ENCODE measurements at places on chromosomes 2 and 18.

DNA sequence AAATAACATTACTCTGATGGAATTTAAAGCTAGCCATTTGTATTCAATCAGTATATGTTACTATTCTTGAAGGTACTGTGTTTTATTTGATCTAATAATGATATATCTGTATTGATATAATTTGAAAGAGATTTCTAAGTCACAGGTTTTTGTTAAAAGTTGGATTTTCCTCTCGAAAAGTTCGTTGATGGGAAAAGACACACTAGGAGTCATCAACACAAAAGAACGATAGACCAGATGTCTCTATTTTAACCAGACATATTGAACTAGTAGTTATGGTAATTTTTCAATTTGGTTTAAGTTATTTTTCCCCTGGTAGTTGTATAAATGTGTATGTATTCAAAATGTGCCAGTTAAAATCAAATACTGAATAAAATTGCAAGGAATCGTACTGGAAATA lies 2.5 kb downstream of the ASXL3 start:
- DNase-seq: no peak

- no peak for DNase-seq
Measured at GRCh38 chr2:103616891-103617290, 855.1 kb downstream of the TMEM182 start.

- no peak for DNase-seq
Measured at GRCh38 chr18:24659827-24660720, 199.6 kb downstream of the HRH4 start.

DNA sequence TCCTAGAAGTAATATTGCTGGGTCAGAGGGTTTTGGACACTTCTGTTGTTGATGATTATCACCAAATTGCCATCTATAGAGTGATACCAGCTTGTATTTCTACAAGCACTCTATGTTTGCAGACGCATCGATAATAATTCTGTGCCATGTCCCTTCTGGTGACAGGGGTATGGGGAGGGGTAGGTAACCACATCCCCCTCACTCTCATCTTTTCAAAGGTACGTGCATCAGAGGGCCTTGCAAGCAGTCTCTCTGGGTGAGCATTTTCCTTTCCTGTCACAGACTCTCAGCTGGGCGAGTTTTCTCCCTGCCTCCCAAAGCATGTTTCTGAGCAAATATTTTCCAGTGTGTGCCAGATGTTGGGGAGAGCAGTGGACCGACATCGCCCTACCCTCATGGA lies 98.0 kb downstream of the SMAD7 start:
- DNase-seq: no peak

- no peak for DNase-seq
Measured at GRCh38 chr2:47483191-47483590, 80.2 kb downstream of the MSH2 start.

DNA sequence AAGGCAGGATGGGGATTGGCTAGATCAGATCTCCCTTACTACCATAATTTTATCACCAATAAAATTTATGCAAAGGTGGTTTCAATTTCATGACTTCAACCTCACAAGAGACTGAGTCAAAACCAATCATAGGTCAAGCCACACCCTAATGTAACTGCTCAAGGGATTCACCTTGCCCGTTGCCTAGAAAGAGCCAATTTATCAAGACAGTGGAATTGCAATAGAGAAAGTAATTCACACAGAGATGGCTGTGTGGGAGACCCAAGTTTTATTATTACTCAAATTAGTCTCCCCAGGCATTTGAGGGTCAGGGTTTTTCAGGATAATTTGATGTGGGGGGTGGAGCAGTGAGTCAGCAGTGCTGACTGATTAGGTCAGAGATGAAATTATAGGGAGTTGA lies 340.6 kb downstream of the RND3 start:
- DNase-seq: no peak

DNA sequence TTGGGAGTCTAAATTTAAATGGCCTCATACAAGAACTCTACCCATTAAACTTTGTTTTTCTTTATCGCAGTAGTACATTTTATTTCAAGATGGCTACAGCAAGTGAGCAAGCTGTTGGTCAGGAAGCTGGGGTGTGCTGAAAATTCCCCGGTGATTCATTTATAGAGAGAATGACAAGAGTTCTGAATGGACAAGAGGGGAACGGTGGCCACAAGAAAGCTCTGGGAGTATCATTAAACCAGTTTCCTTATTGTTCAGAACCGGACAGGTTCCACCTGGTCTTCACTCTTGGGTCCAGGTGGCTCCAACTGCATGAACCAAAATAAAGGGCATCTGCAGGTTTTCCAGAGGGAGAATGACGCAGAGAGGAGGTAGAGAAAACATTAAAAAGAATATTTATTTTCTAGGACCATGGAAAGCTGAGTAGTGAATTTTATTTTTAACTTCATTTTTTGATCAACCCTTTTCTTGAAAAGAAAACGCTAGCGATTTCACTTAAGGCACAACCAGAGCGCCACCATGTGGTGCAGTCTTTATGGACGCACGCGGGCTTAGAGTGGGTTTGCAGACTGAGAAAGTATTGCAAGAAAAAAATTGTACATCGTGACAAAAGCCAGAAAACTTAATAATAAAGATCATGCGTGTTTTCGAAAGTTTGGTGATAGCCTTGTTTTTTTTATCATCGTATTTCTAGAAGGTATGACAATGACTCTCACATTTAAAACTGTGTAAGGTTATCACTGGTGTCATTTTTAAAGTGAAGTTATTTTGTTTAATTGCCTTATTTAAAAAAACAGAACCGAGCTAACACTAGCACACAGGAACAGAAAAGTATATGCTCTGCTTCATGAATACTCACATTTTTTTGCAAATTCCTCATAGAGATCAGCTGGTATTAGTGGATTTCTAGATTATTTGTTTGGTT lies 97.9 kb upstream of the NOL4 start:
- DNase-seq: no peak

- no peak for DNase-seq
Measured at GRCh38 chr18:33505798-33506197, 65.3 kb upstream of the CCDC178 start.

GRCh38 chr2:29235411-29235810 lies 120.2 kb downstream of the CLIP4 start:
- DNase-seq: no peak

GRCh38 chr2:203673933-203674332 lies 32.5 kb upstream of the CD28 start:
- no peak for DNase-seq

DNA sequence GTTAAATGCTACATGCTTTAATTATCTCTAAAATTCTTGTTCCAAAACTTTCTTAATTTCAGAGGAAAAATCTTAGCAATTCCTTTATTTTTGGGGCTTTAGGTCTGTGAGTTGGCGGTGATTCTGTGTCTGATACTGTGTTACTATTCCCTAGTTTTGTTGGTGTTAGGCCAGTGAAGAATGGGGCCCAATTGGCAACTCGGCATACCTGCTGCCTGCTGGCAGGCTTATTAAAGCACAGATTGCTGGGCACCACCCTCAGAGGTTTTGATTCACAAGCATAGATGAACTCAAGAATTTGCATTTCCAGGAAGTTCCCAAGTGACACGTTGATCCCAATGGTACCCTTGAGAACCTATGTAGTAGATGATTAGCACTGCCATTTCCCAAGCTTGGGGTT lies 101.6 kb downstream of the OSBPL6 start:
- no peak for DNase-seq

DNA sequence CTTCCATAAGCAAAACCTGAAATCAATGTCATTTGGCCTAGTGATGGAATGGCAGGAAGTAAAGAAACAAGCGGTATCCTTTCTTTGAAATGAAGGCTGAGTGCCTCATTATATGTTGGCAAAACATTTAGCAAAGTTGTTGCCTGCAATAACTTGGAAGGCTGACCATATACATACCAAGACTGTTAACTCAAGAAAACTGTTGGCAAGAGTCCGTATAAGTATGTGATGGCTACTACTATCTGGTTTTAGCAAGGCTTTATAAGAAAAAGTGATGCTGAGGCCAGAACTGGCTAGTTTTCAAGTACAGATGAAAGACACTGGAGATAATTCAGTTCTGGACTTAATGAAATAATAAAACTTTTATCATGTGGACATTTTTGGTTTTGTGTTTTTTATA lies 356.2 kb downstream of the ZNF521 start:
- no peak for DNase-seq

DNA sequence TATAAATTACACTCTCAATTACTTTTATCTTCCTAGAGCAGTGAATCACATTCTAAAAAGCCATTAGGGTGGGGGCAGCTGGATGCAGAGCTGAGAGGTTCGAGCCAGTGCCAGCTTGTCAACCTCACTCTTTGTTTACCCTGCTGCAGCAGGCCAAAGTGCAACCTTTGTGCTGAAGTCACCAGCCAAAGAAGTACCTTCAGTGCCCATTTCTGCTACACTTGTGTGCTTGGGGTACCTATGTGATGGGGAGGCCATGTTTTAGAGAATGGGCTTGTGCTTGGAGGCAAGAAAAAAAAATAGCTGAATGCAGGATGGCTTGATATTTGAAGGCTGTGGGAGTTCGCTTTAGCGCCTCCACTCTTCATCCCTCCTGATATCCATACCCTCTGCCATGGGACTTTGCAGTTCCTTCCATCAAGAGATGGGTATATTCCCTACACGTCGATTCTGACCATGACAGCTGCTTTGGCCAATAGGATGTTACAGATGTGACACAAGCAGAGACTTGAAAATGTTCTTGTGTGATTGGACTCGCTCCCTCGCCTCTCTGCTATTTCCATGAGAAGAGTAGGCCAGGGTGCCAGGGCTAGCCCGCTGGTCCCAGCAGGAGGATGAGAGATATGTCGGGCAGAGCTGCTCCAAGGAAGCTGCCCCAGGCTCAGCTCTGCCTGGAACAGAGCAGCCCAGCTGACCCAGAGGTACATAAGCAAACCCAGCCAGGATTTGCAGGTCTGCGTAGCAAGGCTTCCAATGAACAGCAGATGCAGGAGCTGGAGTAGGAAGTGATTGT lies 12.7 kb upstream of the FZD5 start:
- no peak for DNase-seq

- no peak for DNase-seq
Measured at GRCh38 chr2:226295681-226296080, 503.9 kb downstream of the IRS1 start.

- DNase-seq: no peak
Measured at GRCh38 chr2:133967326-133967725, 286.5 kb upstream of the MGAT5 start.

GRCh38 chr2:101305492-101306078 lies 2.9 kb downstream of the RNF149 start:
- DNase-seq: no peak

- DNase-seq: no peak
Measured at GRCh38 chr2:178482437-178482836, 2.2 kb downstream of the PLEKHA3 start.

DNA sequence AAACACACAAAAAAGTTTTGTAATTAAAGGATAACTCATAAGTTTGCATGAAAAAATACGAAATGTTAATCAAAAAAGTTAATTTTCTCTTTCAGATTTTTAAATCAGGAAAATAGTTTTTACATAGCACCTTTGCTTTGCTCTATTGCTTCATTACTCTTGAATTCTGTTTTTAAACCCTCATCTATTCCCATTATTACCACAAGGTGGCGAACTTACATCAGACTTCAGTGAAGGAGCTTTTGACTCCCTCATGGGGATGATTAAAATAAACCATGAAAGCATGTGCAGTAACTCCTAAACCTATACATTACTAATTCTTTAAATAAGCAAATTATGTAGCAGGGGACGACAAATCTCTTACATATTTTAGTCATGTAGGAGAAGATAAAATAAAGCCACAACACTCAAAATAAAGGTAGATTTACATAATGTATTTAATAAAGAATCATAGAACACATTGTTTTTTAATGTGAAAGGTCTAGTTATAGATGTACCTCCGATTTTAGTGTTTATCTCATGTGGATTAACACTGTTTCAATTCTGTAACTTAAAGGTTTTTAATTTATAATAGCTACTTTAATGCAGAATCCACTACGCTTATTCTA lies 105.2 kb downstream of the NETO1 start:
- DNase-seq: no peak

DNA sequence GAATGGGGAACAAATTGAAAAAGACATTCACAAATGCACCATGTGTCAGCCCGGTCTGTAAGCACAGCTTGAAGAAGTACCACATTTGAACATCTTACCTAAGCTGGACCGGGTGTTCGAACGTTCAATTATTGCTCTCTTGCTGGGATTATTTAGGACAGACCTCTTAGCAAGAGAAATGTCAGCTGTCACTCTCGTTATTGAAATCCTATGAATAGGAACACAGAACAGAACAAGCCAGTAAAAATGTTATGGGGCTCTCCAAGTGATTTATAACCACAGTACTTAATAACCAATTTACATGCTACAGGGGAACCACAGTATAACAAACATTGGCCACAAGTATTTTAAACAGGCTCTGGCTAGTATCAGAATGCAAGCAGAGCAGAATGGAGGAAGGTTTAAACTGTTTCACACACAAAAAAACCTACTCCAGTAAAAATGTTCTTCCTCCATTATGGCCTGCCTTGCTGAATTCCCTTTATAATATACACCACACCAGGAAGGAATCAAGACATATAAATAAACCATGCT lies 32.5 kb upstream of the ARL5A start:
- DNase-seq: no peak

GRCh38 chr18:62080172-62080900 lies 106.5 kb downstream of the PIGN start:
- DNase-seq: no peak

GRCh38 chr18:76805221-76805620 lies 17.1 kb upstream of the ZNF236 start:
- DNase-seq: no peak

GRCh38 chr2:127355407-127356008 lies 32.3 kb downstream of the MAP3K2 start:
- peak; percentile 25 for DNase-seq

GRCh38 chr2:240631548-240632305 lies 6.4 kb downstream of the GPR35 start:
- DNase-seq: no peak

GRCh38 chr2:165868211-165868610 lies 74.2 kb upstream of the GALNT3 start:
- DNase-seq: no peak

DNA sequence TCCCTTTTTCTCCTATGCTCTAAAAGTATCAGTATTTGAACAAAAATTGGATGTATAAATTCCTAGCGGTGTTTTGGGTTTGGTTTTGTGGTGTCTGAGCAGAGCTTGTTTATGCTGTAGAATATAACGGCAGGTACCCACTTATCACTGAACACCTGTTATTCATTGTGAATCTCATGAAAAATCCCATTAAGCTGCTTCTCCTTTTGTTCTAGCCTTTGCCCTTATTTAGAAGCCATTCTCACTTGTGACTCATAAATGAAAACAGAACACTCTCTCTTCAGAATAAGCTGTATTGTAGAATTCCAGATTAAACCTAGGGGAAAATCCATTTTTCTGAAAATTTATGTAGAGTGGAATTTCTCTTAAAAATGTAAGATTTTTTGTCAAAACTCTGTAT lies 104.0 kb downstream of the PRPF40A start:
- no peak for DNase-seq

DNA sequence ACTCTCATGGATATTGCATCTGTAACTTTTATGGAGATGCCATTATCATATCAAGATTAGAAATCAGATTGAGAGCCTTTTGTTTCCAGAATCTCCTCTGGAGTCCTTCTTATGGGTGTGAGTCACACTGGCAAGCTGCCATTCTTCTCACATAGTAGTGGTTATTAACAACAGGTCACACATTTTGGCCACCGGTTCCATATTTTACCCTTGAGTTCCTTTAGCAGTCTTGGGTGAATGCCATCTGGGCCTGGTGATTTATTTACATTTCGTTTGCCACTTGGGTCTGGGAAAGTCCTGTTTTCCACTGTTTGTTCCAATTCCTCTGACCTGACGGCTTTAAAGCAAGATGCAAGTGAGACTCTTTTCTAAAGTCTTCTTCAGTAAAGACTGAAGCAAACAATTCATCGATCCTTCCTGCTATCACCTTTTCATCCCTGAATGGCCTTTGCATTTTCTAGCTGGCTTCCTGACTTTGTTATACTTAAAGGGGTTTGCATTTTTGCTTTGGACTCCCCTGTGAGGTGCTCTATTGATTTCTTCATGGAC lies 80.5 kb upstream of the CAVIN2 start:
- DNase-seq: no peak

All from activated T-cell treated with anti-CD3 and anti-CD28 coated beads for 4 hours (primary cell).